ENCODE measurements at places on chromosomes 16 and 17.

DNA sequence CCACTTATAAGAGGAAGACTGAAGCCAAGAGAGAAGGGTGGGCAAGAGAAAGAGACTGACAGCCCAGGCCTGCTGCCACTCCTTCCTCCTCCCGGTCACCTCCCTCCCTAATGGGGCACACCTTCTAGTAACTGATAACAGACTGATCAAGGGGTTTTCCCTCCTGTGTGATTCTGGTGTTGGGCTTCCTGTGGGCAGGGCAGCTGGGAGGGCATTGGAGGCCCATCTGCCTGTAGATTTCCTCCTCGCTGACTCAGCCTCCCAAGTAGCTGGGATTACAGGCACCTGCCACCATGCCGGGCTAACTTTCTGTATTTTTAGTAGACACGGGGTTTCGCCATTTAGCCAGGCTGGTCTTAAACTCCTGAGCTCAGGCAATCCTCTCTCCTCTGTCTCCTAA, 16.2 kb downstream of the CA4 start:
- DNase-seq = no peak

DNA sequence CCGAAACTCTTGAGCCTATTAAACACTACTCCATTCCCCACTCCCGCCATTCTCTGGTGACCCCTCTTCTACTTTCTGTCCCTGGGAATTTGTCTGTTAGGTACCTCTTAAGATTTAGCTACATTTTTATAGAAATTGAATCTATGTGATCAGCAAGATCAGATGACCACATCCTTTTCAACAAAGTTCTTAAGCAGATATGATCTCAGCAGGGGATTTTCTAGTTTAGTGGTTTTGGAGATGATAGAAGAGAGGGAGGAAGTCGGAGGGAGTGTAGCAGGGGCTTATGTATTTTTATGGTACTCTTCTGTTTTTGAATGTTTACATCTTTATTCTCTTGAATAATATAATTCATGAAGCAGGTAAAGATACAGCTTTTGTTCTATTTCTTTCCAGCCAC, 40.8 kb downstream of the RPA1 start:
- no peak for DNase-seq

GRCh38 chr17:81651692-81652091, 4.7 kb downstream of the PDE6G start:
- no peak for DNase-seq

GRCh38 chr17:233473-233941, 52.1 kb upstream of the DOC2B start:
- DNase-seq = no peak

- no peak for DNase-seq
These were observed 229.5 kb downstream of the FTO start for GRCh38 chr16:53933407-53933806.

- no peak for DNase-seq
These were observed 12.2 kb upstream of the LONP2 start for GRCh38 chr16:48231727-48232492.

Measured in NCI-H1092 (cell line).